Activated CD8-positive, alpha-beta memory T cell treated with anti-CD3 and anti-CD28 coated beads, Interleukin-2, amount 10 ng/mL, durations not matched to agents 7 days and 5 days (primary cell): ENCODE measurements at places on chromosomes 12 and 14.

DNA sequence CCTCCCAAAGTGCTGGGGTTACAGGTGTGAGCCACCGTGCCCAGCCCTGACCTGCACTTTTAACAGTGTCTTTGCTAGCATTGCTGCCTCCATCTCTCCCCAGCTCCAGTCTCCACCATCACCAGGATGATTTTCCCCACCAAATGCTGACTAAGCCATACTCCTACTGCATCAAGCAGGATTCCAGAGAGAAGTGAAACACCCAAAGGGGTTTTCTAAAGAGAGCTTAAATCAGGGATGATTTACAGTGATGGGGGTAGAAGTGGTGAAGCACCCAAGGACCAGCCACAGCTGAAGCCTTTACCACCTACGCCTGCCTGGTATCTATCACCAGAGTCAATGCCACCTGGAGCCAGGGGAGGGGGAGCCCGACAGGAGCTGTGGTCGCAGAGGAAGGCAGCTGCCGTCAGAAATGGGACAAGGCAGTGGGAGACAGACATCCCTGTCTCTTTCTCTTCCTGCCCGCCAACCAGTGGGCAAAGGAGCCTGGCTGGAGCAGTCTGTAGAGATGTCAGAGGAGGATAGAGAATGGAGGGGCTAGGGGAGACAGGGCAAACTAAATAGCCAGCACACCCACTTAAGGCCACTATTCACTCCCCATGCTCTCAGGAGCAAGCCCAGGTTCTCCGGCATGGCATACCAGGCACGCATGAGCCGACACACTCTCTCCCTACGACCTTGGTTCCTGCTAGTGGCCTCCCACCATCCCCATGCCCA, 22.4 kb upstream of the CD9 start:
- no peak for DNase-seq

GRCh38 chr12:42589465-42590329, at the start of gene PRICKLE1:
Gene PRICKLE1 (minus strand): TSS chr12:42589746. CDS start chr12:42472516, 117,230 bp downstream.
- DNase-seq: no peak

- DNase-seq: no peak
Measured at GRCh38 chr12:93127582-93128331, 198.7 kb upstream of the EEA1 start.

- DNase-seq: no peak
Measured at GRCh38 chr14:69710378-69710777, 56.6 kb upstream of the SRSF5 start.

GRCh38 chr12:94305130-94305957, 154.3 kb downstream of the CEP83 start:
- peak; percentile 86 for DNase-seq

GRCh38 chr12:89991807-89992590, 283.4 kb upstream of the ATP2B1 start:
- no peak for DNase-seq

- no peak for DNase-seq
Measured at GRCh38 chr14:51295646-51296263, 55.7 kb downstream of the TMX1 start.

DNA sequence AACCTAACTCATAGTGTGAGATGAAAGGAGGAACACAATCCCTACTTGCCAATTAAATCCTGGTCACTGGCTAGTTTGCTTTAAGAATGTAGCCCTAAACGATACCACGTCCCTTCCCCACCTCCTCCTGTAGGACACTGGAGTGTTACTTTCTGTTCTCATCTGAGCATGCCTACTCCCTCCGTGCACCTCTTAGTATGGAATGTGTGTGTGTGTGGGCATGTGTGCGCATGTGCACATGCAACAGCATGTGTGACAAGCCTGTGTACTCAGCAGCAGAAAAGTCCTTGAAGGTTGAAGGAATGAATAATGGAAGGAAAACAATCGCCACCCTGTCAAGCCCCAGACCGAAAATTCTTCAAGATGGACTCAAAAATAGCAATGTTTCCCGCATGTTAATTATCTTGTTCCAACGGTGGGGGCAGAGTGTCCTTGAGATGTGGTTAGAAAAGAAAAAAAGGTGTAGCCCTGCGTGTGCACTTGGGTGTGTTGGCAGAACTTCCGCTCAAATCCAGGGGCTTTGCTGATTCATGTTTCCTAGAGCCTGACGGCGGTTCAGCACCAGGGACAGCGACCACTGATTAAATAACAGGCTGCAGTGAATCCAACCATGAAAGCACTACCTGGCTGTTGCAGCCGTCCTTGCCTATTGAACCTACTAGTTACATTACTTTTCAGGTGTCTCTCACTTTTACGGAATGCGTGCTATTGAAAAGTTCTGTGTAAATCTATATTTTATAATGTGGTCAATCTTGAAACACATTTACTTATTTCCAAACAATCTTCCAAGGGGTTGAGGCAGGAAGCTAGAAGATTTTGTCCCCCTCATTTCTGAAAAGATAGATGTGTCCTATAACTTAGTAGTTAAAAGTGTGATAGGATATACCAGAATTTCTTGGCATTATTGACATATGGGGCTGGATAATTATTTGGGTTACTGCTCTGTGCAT, 79.8 kb downstream of the SRRM4 start:
- peak; percentile 48 for DNase-seq

GRCh38 chr12:2895051-2895451, 4.4 kb downstream of the TULP3 start:
- DNase-seq: no peak

- DNase-seq: no peak
Measured at GRCh38 chr14:26078561-26078960, 519.3 kb downstream of the NOVA1 start.

- no peak for DNase-seq
Measured at GRCh38 chr12:32211066-32211899, 104.6 kb downstream of the BICD1 start.

- no peak for DNase-seq
Measured at GRCh38 chr12:88952562-88952942, 372.3 kb upstream of the KITLG start.

- no peak for DNase-seq
Measured at GRCh38 chr14:56181681-56182085, 63.5 kb downstream of the PELI2 start.

GRCh38 chr12:64525461-64526160, 73.7 kb downstream of the TBK1 start:
- no peak for DNase-seq

- no peak for DNase-seq
Measured at GRCh38 chr12:130555628-130556485, 160.2 kb downstream of the RIMBP2 start.

DNA sequence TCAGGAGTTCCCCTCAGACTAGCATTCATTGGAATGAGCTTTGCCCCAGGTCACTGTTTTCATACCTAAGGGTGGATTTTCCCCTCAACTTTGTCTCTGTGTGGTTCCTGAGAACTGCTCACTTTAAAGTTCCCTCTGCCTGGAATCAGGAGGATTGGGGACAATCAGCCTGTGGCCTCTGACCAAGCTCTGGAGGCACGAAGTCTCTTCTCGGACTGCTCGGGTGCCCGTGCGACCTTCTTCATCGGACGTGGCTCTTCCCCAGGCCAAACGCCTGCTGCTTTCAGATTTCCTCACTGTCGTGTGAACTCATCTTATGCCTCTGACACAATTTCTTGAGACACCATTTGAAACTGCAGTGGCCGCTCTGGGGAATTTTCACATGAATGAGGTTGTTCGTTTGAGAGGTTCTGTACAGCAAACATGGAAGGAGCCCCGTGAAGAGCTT, 153.7 kb upstream of the PZP start:
- no peak for DNase-seq
